ENCODE measurements at places on chromosomes 5 and 9.

GRCh38 chr9:114592356-114592755, 4.8 kb downstream of the ATP6V1G1 start:
- peak; percentile 53 for DNase-seq

DNA sequence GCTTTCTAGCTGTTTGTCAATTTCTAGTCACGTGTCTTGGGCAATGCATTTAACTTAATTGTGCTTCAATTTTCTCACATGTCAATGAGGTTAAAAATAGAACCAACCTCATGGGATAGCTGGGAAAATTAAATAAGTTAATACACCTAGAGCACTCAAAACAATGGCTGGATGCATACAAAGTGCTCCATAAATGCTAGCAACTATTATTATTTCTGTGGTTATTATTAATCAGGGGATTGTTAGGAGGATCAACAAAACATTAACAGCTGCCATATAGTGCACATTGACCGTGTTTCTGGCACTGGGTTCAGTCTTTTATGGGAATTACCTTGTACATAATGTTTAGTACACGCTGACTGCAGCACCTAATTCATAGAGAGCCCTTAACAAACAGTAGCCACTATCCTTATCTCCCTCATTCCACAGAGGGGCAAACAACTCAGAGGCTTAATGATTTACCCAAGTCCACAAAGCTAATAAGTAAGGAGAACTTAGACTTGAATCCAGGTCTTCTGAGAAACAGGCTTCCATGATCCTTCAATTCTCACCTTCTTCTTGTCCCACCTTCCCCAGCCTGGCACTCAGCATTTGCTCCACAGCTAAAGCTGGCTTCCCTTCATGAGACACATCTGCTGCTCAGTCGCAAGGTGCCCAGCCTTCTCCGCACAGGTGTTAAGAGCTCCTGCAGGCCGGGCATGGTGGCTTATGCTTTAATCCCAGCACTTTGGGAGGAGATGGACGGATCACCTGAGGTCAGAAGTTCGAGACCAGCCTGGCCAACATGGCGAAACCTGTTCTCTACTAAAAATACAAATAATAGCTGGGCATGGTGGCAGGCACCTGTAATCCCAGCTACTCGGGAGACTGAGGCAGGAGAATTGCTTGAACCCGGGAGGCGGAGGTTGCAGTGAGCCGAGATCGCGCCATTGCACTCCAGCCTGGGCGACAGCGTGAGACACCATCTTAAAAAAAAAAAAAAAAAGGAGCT, 137.4 kb upstream of the ABCA1 start:
- peak; percentile 12 for DNase-seq

GRCh38 chr5:114412510-114413171, 50.8 kb downstream of the KCNN2 start:
- no peak for DNase-seq

- no peak for DNase-seq
Measured at GRCh38 chr5:93461756-93462155, 119.3 kb downstream of the NR2F1-AS1 start.

- no peak for DNase-seq
Measured at GRCh38 chr9:136619742-136620440, 42.8 kb upstream of the EGFL7 start.

GRCh38 chr9:88831713-88832407, 159.4 kb upstream of the S1PR3 start:
- DNase-seq = no peak

DNA sequence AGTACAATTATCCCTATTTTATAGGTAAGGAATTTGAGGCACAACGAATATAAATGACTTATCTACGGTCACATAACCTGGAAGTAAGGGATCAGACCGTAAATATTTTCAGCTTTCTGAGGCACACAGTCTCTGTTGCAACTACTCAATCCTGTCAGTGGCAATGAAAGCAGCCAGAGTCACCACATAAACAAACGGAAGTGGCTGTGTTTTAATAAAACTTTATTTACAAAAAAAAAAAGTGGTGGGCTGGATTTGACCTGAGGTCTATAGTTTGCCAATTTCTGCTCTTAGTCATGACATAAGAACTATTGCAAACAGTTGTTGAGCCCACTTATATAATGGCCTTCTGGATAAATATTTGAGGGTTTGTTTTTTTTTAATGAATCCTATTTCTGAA, 29.6 kb downstream of the ZNF366 start:
- DNase-seq = no peak

GRCh38 chr9:36742264-36742663, 169.6 kb downstream of the MELK start:
- no peak for DNase-seq

- no peak for DNase-seq
Measured at GRCh38 chr9:78791779-78792178, 494.9 kb downstream of the PSAT1 start.

- DNase-seq = no peak
Measured at GRCh38 chr5:19978476-19978875, 9.5 kb downstream of the CDH18 start.
